ENCODE measurements at places on chromosomes 16 and 17. TPM values are rescaled to one million over a fixed set of nuclear protein-coding genes. Genes with fewer than 3 reads are reported as not detected.

Gene HOXB5
- total RNA-seq = not detected

- peak overlapping the region; percentile 53 for H3K4me3 ChIP-seq
- no peak for DNase-seq
- H3K36me3 ChIP-seq = no peaks in the 10 kb centered on the region
- H3K27me3 ChIP-seq = peaks cover 13% of the 10 kb centered on the region
Observed at GRCh38 chr17:16354585-16354984, 1.3 kb upstream of the CENPV start.

DNA sequence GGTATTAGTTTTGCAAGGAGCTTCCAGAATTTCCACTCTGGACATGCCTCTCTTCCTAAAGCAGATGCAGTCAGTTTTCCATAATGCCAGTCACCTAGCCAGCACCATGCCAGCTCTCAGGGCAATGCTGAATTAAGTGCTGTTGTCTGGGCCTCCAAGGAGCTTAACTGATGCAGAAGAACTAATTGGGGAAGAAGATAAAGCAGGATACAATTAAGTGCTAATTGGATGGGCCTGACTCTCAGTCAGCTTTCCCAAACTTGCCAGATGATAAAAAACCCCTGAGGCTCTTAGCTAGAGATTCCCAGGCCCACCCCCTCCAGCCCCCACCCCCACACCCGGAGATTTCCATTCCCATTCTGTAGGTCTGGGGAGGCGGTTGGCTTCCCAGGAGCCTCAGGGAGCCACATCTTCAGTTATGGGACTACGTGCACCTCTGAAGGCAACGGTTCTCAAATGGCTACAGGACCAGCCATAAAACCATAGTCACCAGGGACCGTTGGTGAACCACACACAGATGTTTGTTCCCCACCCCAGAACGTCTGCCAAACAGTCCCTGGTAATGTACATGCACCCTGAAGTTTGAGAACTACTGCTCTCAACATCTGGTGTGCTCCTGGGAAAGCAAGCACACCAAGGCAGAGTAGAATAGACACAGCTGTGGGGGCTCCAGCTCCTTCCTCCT is 499.1 kb upstream of the CDH5 start:
- no peak for DNase-seq
- H3K4me1 ChIP-seq = no peaks in the 10 kb centered on the region
- H3K27ac ChIP-seq = no peak overlapping the region
- no peak overlapping the region for H3K4me3 ChIP-seq

- no peak overlapping the region for H3K4me3 ChIP-seq
- DNase-seq = peak; percentile 92
- H3K27ac ChIP-seq = peak overlapping the region; percentile 60
- peaks cover 7% of the 10 kb centered on the region for H3K36me3 ChIP-seq
Observed at GRCh38 chr17:69967910-69968411, 107.1 kb upstream of the KCNJ16 start.

DNA sequence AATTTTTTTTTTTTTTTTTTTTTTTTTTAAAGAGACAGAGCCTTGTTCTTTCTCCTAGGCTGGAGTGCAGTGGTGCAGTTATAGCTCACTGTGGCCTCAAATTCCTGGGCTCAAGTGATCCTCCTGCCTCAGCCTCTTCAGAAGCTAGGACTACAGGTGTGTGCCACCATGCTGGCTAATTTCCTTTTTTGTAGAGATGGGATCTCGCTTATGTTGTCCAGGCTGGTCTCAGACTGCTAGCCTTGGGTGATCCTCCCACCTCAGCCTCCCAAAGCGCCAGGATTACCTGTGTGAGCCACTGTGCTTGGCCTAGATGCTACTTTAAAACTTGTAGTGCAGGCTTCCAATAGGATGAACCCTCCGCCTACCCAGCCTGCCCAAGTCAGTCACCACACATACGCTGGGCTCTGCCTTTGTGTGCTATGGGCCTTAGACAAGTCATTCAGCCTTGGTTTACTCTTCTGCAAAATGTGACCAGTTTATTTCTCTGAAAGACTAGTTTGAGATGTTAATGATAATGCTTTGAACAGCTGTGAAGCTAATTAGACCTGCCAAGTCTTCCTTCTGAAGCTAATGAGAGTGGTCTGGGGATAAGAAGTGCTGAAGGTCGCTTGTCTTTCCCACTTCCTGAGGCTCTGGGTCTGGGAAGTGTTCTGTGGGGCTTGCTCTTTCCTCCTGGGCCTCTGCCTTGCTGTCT is 5.2 kb downstream of the GPT2 start:
- no peaks in the 10 kb centered on the region for H3K27me3 ChIP-seq
- peaks cover 9% of the 10 kb centered on the region for H3K4me1 ChIP-seq
- H3K27ac ChIP-seq = no peak overlapping the region
- no peak overlapping the region for H3K4me3 ChIP-seq
- no peaks in the 10 kb centered on the region for H3K36me3 ChIP-seq

Gene NMRAL1
- 26.5 TPM for total RNA-seq

DNA sequence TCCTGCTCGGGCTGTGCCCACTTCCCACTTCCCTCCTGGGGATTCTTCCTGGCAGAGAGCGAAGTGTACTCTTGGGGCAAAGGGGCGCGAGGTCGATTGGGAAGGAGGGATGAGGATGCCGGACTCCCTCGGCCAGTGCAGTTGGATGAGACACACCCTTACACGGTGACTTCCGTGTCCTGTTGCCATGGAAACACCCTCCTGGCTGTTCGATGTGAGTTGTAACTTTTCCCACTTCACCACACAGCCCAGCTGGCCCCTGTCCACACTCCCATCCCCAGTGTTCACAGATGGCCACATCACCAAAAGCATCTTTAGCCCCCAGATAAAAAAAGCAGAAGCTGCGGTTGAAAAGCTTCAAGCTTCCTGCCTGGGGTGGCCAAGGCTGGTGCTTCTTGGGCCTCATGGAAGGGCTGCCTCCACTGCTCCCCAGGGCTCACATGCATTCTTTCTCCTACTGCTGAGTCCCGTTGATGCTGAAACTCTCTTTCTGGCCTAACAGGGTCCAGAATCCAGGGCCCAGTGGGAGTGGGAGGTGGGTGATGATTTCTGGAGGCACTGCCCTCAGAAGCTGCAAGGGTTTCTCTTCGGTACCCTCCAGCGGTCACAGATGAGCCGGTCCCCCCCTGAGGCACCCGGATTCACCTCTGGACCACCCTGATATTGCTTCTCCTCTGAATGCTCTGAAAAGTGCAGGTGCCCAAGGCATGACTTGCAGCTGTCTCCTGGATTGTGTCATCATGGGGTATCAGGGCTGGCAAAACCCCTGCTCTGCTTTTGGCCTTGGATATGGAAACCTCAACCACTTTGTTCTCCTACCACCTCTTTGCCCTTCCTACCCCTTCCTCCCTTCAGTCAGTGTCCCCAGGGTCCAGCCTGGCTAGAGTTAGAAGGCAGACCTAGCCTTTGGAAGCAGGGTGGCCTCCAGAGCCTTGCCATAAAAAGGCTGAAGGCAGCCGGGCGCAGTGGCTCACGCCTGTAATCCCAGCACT is 2.2 kb upstream of the TRAF4 start:
- peaks cover 21% of the 10 kb centered on the region for H3K4me1 ChIP-seq
- H3K36me3 ChIP-seq = peaks cover 15% of the 10 kb centered on the region
- DNase-seq = no peak
- peak overlapping the region; percentile 96 for H3K27ac ChIP-seq
- H3K27me3 ChIP-seq = peaks cover 5% of the 10 kb centered on the region
- H3K4me3 ChIP-seq = peak overlapping the region; percentile 15

- H3K4me1 ChIP-seq = peaks cover 46% of the 10 kb centered on the region
- H3K27me3 ChIP-seq = peaks cover 2% of the 10 kb centered on the region
- peak overlapping the region; percentile 75 for H3K27ac ChIP-seq
Observed at GRCh38 chr17:50346313-50347116, 589 bp downstream of the XYLT2 start.

GRCh38 chr16:77430787-77431585 is 3.8 kb downstream of the ADAMTS18 start:
- no peak overlapping the region for H3K27ac ChIP-seq
- H3K4me1 ChIP-seq = no peaks in the 10 kb centered on the region
- peaks cover 4% of the 10 kb centered on the region for H3K27me3 ChIP-seq
- no peak overlapping the region for H3K4me3 ChIP-seq
- DNase-seq = no peak
- 0 out of 2 replicates have a peak, but pooled peaks cover 4% of the 10 kb centered on the region for H3K36me3 ChIP-seq

Gene GNAO1
- total RNA-seq = not detected

- H3K4me1 ChIP-seq = peaks cover 9% of the 10 kb centered on the region
- peaks cover 4% of the 10 kb centered on the region for H3K27me3 ChIP-seq
- H3K27ac ChIP-seq = no peak overlapping the region
- 0 out of 2 replicates have a peak, but pooled peaks cover 5% of the 10 kb centered on the region for H3K36me3 ChIP-seq
Observed at GRCh38 chr16:24717411-24717810, 12.0 kb upstream of the TNRC6A start.

- H3K27ac ChIP-seq = no peak overlapping the region
- H3K27me3 ChIP-seq = peaks cover 7% of the 10 kb centered on the region
- no peak overlapping the region for H3K4me3 ChIP-seq
- no peak for DNase-seq
- peaks cover 10% of the 10 kb centered on the region for H3K4me1 ChIP-seq
Observed at GRCh38 chr17:73101031-73101430, 8.5 kb upstream of the SLC39A11 start.

- peaks cover 11% of the 10 kb centered on the region for H3K4me1 ChIP-seq
- H3K4me3 ChIP-seq = no peak overlapping the region
- no peaks in the 10 kb centered on the region for H3K27me3 ChIP-seq
- H3K36me3 ChIP-seq = no peaks in the 10 kb centered on the region
Observed at GRCh38 chr16:12546918-12547607, 256.6 kb downstream of the CPPED1 start.

- H3K4me1 ChIP-seq = no peaks in the 10 kb centered on the region
- DNase-seq = no peak
- no peak overlapping the region for H3K4me3 ChIP-seq
- H3K36me3 ChIP-seq = no peaks in the 10 kb centered on the region
- H3K27ac ChIP-seq = no peak overlapping the region
Observed at GRCh38 chr16:82452004-82452756, 174.6 kb upstream of the CDH13 start.

DNA sequence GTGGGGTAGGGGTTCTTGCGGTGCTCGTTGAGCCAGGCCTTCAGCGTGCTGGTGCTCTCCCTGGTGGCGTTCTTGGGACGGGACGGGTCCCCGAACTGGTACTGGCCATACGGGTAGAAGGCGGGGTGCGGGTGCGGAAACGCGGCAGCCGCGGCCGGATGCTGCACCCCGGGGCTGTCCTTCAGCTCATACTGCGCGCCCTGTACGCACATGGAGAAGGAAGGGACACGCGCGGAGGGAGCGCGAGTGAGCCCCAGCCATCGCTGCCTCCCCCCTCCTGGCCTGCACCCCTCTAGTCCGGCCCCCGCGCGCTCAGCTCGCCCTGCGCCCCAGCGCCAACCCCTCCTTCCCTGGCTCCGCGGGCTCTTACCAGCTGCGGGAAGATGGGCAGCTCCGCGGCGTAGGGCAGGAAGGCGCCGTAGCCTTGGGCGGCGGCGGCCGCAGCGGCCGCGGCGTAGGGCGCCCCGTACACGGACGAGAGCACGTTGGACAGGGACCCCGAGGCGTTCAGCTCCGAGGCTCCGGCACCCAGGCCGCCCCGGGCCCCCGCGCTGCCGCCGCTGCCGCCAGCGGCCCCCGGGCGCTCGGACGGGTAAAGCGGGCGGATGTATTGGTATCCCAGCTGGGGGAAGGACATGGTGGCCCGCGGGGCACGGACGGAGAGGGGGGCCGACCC is 1.0 kb downstream of the IRX3 start:
- peaks cover 24% of the 10 kb centered on the region for H3K4me1 ChIP-seq
- peak; percentile 62 for DNase-seq
- peaks cover 1% of the 10 kb centered on the region for H3K27me3 ChIP-seq
- H3K36me3 ChIP-seq = peaks cover 40% of the 10 kb centered on the region

GRCh38 chr16:55505333-55506015 is 3.4 kb upstream of the LPCAT2 start:
- no peak overlapping the region for H3K27ac ChIP-seq
- no peak for DNase-seq
- peaks cover 49% of the 10 kb centered on the region for H3K4me1 ChIP-seq

GRCh38 chr16:14502932-14503741 is 126.9 kb downstream of the PARN start:
- peak overlapping the region; percentile 27 for H3K4me3 ChIP-seq
- H3K36me3 ChIP-seq = no peaks in the 10 kb centered on the region
- peaks cover 70% of the 10 kb centered on the region for H3K4me1 ChIP-seq
- peak overlapping the region; percentile 74 for H3K27ac ChIP-seq
- H3K27me3 ChIP-seq = no peaks in the 10 kb centered on the region

DNA sequence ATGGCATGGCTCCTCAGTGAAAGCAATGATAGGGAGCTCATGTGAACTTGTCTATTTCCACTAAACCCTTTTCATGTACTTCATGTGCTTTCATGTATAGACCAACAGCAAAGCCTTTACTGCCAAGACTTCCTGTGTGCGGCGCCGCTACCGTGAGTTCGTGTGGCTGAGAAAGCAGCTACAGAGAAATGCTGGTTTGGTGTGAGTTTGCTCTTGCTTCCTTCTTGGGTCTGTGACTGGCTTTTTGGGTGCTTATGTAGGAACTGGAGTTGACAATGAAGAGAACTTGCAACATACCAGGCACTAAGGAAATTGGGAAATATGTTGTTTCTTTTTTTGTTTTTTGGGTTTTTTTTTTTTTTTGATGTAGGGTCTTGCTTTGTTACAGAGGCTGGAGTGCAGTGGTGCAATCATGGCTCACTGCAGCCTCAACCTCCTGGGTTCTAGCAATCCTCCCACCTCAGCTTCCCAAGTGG is 5.7 kb downstream of the SNX11 start:
- no peak overlapping the region for H3K27ac ChIP-seq
- peaks cover 21% of the 10 kb centered on the region for H3K4me1 ChIP-seq
- peaks cover 12% of the 10 kb centered on the region for H3K36me3 ChIP-seq
- H3K4me3 ChIP-seq = no peak overlapping the region

GRCh38 chr16:85364323-85365040 is 248.6 kb upstream of the GSE1 start:
- H3K4me3 ChIP-seq = peak overlapping the region; percentile 63
- peak; percentile 50 for DNase-seq
- H3K27ac ChIP-seq = peak overlapping the region; percentile 95
- peaks cover 5% of the 10 kb centered on the region for H3K36me3 ChIP-seq
- peaks cover 37% of the 10 kb centered on the region for H3K4me1 ChIP-seq

DNA sequence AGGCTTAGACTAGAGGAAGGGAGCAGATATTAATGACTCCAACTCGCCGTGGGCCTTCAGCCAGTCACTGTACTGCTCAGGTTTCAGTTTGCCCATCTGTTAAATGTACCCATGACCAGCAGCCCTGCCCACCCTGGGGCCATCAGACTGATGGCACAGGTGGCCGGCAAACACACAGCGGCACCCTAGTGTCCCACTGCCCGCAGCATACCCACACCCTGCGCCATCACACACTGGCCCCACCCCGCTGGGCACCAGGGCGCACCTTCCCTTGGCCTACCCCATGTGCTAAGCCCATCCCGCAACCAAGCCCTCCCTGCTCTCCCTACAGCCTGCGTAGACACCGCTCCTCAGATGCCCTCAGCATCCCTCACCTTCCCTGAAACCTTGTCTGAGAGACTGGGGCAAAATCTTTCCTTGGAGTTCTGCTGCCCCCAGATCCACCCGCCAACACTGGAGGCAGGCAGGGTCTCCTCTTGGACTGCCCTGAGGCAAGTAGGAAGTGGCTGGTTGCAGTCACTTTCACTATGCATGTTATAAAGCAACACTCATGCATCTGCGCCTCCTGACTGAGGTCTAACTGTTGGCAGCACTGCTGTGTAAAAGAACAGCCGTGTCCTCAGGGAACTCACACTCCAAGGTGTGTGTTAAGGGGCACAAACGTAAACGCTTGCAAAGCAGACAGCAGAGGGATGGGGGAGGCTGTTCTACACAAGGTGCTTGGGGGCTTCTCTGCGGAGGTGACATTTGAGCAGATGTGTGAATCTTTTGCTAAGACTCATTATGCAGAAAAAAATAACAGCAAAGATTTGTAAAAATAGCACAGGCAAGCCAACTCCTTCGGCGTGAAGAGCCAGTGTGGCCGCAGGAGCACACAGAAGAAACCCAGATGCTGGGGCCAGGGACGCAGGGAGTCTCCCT is 6.7 kb upstream of the BCAR1 start:
- peaks cover 3% of the 10 kb centered on the region for H3K27me3 ChIP-seq
- peaks cover 73% of the 10 kb centered on the region for H3K4me1 ChIP-seq
- peak overlapping the region; percentile 28 for H3K4me3 ChIP-seq
- DNase-seq = no peak
- H3K36me3 ChIP-seq = peaks cover 7% of the 10 kb centered on the region

Gene ABCA10
- 0.13 TPM for total RNA-seq

Gene KCNH6
- not detected for total RNA-seq
